ENCODE measurements at places on chromosomes 11 and 22.

DNA sequence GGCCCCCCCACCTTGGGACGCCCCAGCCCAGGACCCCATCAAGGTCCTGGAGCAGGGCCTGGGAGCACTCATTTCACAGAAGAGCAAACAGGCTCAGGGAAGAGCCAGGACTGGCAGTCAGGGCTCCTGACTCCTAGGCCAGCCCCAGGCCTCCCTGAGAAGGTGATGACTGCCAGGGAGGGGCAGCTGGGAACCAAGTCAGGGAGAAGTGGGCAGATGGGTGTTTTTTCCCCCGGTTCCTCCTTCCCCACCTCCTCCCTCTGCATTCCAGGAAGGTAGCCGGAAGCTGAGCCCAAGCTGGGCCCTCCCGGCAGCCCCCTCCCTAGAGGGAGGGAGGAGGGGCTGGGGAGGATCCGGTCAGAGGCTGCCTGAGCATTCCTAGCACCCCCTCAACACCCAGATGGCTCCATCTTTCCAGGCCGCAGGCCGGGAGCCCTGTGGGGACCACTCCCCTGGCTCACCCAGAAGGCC is 19.6 kb downstream of the MYRF start:
- DNase-seq = no peak

DNA sequence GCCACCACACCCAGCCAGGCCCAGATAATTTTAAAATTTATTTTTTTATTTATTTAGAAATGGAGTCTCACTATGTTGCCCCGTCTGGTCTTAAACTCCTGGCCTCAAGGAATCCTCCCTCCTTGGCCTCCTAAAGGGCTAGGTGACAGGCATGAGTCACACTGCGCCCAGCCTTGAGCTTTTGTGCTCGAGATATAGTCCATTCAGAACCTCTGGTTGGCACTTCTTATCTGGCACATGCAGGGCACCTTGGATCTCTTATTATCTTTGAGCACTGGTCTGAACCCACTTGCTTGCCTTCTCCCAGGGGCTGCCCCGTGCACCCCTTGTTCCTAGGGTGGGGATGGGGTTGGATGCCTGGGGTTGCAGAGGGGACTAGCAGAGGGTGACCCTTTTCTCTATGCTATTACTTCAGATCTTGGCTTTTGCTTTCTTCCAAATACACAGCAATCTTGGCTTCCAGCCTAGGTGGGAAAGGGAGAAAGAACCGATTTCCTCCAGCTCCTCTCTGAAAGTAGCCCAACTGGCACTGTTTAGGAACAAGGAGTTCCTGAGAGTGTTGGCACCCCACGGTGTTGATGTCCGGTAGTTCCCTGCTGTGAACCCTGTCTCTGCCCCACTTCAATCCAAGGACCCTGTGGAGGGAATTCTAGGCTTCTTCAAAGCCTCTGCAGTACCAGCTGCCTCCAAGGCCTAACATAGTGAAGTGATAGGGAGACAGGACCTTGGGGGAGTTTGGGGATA is 1.3 kb upstream of the SLC3A2 start:
- no peak for DNase-seq

DNA sequence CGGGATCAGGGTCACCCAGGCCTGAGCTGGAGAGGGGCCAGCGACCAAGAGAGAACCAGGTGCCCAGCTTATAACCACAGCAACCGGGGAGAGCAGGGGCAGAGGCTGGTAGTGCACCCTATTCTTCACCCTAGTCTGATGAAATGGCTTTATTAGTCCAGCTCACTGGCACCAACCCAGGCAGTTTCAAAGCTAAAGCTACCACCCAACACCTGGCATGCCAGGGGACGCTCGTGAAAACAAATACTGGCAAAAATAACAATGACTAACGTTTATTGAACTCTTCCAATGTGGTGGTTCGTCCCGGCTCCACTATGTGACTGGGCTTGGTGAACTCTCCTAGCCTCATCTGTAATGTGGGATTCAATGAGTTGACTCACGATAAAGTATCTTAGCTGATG is 30.6 kb downstream of the SCGB1A1 start:
- no peak for DNase-seq

GRCh38 chr11:3000032-3000961 is 8.2 kb upstream of the NAP1L4 start:
- no peak for DNase-seq

DNA sequence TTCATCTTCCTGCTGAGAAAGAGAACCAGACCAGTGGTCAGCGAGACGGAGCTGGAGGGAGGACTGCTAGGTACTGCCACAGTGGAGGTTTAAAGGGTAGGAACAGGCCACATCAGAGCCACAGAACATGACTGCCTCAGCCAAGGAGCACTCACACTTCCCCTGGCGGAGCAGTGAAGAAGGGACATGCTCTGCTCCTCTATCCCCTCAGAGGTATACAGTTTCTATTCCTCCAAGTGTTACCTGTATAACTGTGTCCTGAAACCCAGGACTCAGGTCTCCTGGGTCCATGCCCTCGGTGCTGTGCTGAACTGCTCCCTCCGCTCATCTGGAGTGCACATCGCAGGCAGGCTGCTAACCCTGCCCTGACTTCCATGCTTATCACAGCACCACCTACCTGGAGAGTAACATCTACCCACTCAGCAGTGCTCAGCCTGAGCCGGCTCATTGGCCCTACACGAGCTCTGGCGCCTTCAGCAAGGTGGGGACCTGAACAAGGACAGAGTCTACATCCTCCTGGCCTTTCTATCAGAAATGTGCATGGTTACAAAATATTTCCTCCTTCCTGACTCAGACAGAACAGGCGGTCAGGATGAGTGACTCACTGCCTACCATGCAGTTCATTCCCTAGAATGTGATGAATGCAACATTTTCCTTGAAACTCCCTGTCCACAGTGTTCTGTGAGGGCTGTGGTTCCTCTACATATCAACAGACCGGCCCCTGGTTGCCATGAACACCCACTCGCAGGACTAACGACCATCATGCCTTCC is 52.9 kb downstream of the C11orf58 start:
- DNase-seq = peak; percentile 90

DNA sequence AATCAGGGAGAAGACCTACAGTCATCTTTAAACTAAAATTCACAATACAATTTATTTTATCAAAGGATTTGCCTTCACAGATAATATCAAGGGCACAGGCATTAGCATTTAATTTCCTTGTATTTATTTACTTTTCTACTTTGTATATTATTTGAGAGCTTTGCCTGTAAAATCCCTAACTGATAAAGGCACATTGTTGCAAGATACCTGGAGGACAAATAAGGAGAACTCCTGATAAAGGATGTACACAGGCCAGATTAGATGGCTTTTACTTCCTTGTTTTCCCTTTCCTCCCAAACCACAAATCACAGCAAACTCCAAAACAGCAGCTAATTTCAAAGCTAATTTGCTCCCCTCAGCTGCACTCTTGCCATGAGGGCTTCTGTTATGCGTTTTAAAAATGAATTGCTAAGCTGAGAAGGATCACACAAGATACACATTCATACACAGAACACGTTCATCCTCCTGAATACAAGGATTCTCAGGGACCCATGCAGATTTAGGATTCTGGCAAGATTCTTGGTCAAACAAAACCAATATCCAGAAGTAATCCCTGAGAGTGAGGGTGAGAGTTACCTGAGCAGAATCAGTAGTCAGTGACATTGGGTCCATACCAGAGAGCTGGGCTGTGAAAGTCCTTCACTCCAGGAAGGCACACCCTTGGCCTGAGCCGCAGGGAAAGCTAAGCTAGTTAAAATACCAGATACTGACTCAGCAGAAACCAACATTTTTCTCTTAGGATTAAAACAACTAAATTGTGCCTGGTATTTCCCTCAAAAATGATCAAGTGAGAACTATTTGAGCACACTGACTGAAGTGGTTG is 100.3 kb upstream of the CLPB start:
- peak; percentile 68 for DNase-seq

All from AG20443 (cell line).